ENCODE measurements at places on chromosomes 1 and 21.

GRCh38 chr1:158840236-158840635 lies 9.1 kb downstream of the MNDA start:
- DNase-seq, result no peak

DNA sequence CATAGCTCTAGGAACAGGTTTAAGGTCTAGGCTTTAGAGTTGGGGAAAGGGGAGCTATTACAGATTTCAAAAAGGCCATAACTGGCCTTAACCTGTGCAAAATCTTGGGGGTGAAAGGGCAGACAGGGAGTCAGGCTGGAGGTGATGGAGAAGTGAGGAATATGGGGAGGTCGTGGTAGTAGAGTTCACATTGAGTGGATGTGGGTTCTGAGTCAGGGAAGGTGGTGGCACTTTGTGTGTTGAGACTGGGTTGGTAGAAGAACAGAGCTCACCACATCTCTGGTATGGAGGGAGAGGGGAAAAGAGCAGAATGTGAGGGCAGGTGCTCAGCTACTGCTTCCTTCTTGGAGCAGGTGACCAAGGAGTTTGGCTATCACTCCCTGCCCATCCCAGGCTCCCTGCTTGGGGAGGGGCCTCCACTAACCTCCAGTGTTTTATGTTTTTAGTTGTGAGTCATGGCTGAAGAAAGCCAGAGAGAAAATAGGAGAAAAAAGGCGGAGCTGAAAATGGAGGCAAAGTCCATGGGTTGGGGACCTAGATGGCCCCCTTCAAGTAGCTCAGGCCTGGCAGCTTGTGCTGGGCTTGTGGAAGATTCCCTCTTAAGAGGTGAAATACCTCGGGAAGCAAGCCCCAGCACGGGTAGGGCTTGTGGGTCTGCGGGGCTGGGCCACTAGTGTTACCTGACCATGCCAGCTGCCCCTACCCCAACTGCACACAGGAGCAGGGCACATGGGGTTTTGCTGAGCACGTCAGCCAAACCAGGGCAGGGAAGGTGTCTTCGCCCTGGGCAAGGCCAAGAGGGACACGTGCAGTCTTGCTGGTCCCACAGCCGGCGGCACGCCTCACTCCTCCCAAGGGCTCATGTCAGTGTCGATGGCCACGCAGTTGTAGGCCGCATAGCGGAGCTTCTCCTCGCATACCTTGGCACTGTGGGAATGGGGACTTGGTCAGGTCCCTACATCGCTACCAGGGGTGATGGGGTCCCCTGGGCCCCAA lies 8.2 kb downstream of the HECTD3 start:
- DNase-seq, result no peak

GRCh38 chr1:216562383-216562782 lies 139.1 kb upstream of the USH2A start:
- DNase-seq, result no peak

- no peak for DNase-seq
These were observed 80.5 kb downstream of the GALNT2 start for GRCh38 chr1:230147253-230148125.

DNA sequence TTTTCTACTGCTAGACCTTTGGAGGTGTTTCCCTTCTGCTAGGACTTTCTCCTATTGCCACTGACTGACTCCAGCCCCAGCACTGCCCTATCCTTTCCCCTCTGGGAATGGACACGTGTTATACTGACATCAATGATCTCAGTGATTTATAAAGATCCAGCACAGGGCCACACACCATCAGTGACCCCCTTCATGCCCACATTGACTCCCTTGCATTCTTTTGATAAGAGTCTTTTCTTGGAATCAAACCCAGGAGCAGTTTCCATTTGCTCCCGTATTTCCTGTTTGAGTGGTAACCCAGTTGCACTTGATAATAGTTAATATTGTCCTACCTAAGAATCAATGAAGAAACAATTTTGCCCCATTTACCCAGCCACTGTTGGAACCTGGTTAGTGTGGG lies 501.0 kb upstream of the USP24 start:
- DNase-seq, result no peak

- DNase-seq, result no peak
These were observed 9.2 kb upstream of the CPT2 start for GRCh38 chr1:53187401-53187800.

GRCh38 chr1:160211046-160211790 lies 6.0 kb downstream of the PEA15 start:
- DNase-seq, result no peak

- DNase-seq, result no peak
These were observed 39.9 kb downstream of the C1orf198 start for GRCh38 chr1:230828421-230828820.

DNA sequence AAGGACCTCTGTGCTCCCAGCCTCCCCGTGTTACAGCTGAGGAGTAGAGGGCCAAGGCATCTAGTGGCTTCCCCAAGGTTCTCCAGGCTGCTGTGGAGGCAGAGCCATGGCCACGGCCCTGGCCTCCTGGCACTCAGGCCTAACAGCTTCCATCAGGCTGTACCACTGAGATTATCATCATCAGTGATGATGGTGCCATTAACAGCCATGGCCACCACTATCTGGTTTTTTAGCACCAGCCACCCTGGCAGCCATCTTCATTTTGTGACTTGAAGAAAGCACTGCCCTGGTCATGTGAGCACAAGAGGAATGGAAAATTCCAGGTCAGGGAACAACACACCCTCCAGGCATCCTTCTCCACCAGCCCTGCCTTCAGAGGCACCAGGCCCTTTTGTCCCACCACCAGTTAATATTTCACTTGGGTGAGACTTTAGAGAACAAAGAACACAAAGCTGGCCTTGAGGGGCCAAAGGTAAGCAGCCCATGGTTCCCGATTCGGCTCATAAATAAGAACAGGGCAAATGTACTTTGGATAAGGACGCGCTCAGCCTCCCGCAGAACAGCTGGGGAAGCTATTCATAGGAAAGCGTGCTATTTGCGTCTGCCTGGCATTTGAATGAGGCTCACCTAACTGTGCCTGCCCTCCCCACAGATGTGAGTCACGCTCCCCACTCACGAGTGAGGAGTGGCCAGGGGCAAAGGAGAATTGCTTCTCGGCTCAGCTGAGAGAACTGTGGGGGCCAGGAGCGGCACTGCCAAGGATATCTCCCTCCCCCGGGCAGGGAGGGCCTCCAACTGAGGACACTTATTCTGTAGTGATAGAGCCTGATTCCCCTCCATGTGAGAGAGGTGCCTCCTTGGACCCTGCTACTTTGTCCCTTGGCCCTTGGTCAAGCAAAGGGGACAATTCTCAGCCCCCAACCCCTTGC lies 95.6 kb downstream of the CD58 start:
- DNase-seq, result no peak

DNA sequence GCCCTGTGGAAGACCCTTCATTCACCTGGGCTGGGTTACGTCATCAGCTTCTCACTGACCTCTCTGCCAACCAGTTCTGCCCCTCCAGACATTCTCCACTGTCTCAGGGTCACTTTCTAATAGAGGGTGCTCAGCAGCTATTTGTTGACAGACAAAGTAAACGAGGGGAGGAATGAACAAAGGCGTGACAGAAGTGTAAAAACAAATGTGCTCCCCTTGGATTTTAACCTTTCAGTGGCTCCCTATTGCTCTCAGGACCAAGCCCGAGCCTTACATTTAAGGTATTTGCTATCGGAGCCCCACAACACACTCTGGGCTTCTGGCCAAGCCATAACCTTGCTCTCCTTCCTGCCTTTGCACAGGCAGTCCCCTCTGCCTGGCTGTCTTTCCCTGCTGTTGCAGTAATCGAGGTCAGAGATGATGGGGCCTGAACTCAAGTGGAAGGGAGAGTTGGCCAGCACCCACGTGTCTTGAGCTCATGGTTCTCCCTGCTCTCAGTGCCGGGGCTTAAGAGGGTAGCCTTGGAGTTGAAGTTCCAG lies 9.3 kb upstream of the MARCKSL1 start:
- DNase-seq, result no peak

DNA sequence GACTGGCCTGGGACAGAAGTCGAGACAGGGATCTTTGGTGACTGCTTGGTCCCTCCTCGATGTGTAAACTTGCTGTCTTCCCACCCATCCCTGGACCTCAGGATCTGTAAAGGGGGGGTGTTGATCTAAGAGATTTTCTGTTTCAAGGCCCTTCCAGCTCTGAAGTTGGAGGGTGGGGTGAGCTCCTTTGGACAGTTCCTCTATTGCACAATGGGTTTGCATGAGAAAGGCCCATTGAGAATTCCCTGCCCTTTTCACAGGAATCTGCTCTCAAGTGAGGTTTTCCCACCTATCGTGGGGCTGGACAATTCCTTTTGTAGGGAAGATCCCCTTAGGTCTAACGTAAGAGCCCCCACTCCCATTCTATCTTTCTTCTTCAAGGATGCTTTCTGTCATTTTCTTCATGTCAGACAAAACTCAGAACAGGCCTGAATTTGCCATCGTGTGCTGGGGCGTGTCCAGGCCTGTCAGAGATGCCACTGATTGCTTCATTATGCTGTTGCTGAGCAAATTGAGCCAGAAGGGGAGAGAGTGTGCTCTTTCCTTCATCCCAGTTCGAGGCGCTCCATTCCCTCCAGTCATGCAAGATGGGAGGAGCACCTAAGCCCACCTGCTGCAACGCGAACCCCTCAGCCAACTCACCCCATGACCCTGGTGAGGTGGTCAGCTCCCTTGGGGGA lies 149.9 kb upstream of the IGSF21 start:
- no peak for DNase-seq

DNA sequence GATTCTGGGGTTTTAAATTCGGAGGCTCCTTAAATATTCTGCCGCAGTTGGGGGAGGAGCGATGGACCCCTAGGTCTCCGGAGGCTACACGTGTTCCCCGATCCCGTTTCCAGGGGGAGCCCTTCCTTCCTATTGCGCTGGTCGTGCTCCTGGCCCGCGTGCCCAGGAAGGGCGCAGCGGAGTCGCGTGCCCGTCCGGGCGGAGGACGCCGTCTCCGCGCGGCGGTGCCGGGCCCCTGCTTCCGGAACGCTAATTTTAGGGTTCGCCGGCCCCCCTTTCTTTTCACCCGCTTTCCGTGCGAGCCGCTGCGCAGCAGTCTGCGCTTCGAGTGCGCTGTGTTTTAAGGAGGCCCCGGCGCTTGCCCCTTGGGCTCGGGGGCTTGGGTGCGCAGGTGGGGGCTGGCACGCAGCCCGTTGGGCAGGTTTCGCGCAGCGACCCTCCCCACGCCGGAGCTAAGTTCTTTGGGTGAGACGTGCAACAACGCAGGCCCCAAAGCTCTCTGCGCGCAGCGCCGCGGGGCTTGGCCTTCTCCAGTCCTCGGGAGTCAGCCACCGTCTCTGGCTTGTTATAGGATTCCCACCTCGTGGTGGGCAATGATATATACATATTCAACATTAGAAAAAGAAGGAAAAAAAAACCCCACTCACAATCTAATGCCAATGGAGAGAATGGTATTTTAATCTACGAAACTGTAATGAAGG lies 43.5 kb upstream of the DNAJC6 start:
- DNase-seq, result no peak

- DNase-seq, result no peak
These were observed 1.0 kb downstream of the ZBTB17 start for GRCh38 chr1:15974855-15975254.

DNA sequence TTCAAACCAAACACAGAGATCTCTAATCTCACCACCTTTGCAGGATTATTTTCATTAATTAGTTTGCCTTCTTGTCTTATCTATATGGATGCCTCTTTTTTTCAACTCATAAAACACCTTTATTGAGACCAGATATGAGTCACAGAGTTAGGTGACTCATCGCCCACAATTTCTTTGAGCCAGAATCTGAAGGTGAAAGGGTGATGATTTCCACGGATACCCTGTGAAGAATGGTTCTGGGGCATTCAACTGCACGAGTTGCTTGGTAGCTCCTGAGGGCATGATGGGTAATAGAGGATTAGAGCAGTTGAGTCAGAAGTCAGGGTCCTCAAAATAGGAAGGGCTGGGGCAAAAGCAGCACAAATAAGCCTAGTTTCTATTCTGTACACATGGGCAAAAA lies 128.2 kb downstream of the TBX19 start:
- no peak for DNase-seq
